ENCODE measurements at places on chromosomes 7 and 10.

DNA sequence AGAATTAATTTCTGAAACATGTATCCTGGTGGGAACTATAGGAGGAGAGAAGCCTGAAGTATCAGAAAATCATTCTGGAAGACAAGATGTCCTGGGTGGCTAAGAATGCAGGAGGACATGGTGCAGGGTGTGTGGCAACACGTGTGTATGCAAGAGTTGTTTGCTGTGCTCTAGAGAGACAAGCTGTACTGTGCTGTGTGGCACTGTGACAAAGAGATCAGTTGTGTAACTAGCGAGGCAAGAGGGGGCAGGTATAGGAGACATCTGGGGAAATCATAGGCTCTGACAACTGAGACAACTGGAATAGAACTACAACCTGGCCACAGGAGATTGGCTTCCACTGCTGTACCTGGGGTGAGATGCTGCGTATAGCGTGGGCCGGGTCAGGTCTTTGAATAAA lies 9.3 kb downstream of the ITGA8 start:
- H3K36me3 ChIP-seq, result no peaks in the 10 kb centered on the region
- H3K4me3 ChIP-seq, result no peak overlapping the region
- no peaks in the 10 kb centered on the region for H3K4me1 ChIP-seq
- DNase-seq, result no peak
- H3K27me3 ChIP-seq, result no peaks in the 10 kb centered on the region

- H3K27me3 ChIP-seq, result peaks cover 58% of the 10 kb centered on the region
- peak overlapping the region; percentile 24 for H3K4me3 ChIP-seq
- no peaks in the 10 kb centered on the region for H3K36me3 ChIP-seq
- peaks cover 2% of the 10 kb centered on the region for H3K4me1 ChIP-seq
- no peak overlapping the region for H3K27ac ChIP-seq
Measured at GRCh38 chr7:49775949-49776443, 2.6 kb downstream of the VWC2 start.

- no peaks in the 10 kb centered on the region for H3K36me3 ChIP-seq
- H3K27ac ChIP-seq, result no peak overlapping the region
- no peak overlapping the region for H3K4me3 ChIP-seq
- H3K4me1 ChIP-seq, result no peaks in the 10 kb centered on the region
Measured at GRCh38 chr10:117189557-117189956, 7.7 kb upstream of the KCNK18 start.

DNA sequence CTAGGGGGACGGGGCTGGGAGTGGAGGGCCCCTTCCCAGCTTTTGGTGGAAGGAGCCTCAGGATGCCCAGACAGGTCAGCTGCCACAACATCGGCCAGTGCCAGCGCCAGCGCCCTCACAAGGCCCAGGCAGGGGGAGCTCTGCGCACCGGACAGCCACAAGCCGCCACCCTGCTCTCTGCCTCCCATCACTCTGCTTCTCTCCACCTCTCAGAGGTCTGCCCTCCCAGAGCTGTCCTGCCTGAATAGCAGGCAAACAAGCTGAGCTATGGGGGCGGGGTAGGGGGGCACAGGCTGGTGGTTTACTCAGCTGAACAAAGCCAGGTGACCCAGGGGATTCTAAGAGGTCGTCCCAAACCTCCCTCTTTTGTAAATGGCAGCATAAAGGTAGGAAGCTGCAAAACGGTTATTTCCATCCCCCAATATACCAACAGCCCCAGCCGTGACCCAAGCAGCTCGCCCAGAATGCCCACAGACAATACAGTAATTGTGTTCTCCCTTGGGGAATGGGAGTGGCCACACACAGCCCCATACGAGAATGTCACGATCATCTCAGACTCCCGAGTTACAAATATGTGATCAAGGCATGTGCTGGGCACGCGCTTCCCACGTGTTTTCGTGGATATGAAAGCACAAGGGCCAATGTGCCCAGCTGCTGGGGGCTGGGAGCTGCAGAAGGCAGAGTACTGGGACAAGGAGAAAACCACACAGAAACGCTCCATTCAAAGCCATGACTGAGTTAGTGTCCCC lies 19.7 kb downstream of the FAM53B start:
- H3K4me3 ChIP-seq, result no peak overlapping the region
- peak; percentile 86 for DNase-seq
- H3K36me3 ChIP-seq, result peaks cover 22% of the 10 kb centered on the region
- H3K27me3 ChIP-seq, result no peaks in the 10 kb centered on the region
- H3K4me1 ChIP-seq, result peaks cover 78% of the 10 kb centered on the region

- H3K4me1 ChIP-seq, result no peaks in the 10 kb centered on the region
- no peak overlapping the region for H3K27ac ChIP-seq
- H3K4me3 ChIP-seq, result no peak overlapping the region
- DNase-seq, result no peak
Measured at GRCh38 chr10:27104919-27105318, 4.6 kb upstream of the ANKRD26 start.

DNA sequence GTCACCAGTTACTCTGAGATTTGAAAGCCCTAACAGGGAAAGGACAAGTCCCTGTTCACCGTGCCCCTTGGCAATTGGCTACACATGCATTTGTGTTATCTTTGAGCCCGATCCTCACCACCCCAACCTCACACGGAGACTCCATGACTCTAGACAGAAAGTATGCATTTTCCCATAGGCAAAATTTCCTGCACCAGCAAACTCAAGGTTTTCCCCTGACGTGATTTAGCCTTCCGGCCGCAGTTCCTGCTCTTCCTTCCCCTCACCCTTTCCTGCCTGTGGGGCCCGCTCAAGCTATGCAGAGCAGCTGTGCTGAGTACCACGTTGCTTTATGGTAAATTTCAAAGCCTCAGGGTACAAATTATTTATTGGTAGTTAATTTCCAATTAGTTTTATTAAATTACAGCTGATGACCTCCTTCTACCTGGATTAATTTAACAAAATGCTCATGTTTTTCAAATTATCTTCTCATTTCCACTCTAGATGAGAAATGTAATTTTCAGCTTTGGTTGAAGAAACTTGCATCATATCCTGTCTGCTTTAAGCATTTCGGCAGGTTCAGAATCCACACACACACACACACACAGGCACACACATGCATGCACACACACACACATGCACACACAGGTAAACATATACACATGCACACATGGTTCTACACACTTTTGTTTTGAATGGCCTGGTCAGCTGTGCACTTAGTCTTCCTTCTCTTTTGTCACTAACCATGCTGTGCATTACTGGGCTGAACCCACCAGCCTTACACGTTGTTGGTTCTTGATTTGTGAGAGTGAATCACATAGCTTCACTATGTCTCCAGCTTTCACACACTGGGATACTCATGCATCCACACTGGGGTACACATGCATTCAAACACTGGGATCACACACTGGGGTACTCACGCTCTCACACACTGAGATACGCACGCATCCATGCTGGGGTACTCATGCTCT lies 283.1 kb upstream of the PITRM1 start:
- H3K27ac ChIP-seq, result no peak overlapping the region
- H3K4me1 ChIP-seq, result no peaks in the 10 kb centered on the region
- H3K27me3 ChIP-seq, result no peaks in the 10 kb centered on the region
- H3K36me3 ChIP-seq, result no peaks in the 10 kb centered on the region

DNA sequence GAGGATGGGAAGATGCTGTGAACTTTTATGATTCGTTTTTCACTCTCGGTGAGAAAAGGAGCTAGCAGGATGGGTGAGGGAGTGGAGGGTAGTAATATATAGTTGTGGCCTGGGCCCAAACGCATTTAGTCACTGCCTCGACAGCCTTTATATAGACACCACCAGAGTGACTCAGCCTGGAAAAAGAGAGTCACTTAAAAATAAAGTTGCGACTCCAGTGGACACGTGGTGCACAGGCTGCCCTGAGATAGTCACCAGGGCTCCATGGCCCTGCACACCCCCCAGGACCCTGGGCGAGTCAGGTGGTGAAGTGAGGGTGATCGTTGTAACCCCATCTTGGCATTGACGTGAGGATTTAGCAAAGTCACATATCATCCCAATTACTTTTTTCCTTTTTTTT lies 106.7 kb downstream of the CUX1 start:
- no peak overlapping the region for H3K27ac ChIP-seq
- H3K27me3 ChIP-seq, result no peaks in the 10 kb centered on the region
- H3K4me3 ChIP-seq, result no peak overlapping the region
- H3K36me3 ChIP-seq, result peaks cover 25% of the 10 kb centered on the region
- DNase-seq, result no peak

- DNase-seq, result no peak
- H3K36me3 ChIP-seq, result no peaks in the 10 kb centered on the region
- H3K4me3 ChIP-seq, result no peak overlapping the region
- H3K27me3 ChIP-seq, result no peaks in the 10 kb centered on the region
Measured at GRCh38 chr10:27345455-27345920, 104.9 kb upstream of the ACBD5 start.

- no peaks in the 10 kb centered on the region for H3K27me3 ChIP-seq
- no peaks in the 10 kb centered on the region for H3K36me3 ChIP-seq
- H3K4me3 ChIP-seq, result no peak overlapping the region
- DNase-seq, result no peak
- no peaks in the 10 kb centered on the region for H3K4me1 ChIP-seq
- no peak overlapping the region for H3K27ac ChIP-seq
Measured at GRCh38 chr10:8975535-8975934, 921.0 kb downstream of the GATA3 start.

DNA sequence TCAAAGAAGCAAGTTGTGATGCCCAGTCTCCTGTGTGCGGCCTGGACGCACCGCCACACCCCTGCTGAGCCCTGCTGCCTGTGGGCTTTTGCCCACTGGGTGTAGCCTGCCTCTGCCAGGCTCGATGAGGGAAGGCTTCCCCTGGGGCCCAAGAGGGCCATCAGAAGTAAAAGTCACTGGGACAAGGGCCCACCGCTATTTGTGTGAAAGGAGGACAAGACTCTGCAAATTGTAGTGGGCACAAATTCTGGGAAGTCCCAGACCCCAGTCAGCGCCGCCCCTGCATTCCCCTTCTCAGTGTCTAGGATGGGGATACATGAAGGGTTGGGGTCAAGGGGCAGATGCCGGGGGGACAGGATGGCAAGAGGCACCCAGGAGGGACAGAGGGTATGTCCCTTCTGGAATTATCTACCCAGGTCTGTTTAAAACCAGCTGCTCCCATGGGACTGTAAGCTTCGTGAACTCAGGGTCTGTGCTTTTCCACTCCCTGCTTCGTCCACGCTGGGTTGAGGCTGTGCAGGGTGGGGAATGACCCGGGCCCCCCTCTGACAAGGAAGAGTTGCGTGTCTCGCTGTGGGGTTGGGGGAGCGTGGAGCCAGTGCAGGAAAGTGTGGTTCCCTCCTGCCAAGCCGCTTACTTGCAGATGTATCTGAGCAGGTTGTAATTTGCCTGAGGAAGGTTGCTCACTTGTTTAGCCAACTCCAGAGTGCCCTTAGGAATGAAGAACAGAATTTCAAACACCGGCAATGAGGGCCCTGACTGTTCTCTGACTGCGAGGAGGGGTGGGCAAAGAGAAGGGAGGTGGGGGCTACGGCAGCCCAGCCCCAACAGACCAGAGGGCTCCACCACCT lies 147.2 kb downstream of the MAPK8 start:
- DNase-seq, result no peak
- no peaks in the 10 kb centered on the region for H3K27me3 ChIP-seq
- H3K4me3 ChIP-seq, result no peak overlapping the region
- no peaks in the 10 kb centered on the region for H3K36me3 ChIP-seq

DNA sequence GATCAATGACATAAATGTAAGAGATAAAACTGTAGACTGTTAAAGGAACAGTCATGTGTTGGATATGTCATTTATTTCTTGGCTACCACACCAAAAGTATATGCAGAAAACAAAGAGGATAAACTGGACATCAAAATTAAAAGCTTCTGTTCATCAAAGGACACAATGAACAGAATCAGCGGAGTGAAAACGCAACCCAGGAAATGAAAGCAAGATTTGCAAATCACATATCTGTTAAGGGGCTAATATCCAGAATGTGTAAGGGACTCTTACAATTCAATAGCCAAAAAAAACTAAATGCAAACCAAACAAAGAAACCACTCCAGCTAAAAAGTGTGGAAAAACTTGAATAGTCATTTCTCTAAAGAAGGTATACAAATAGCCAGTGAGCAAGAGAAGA lies 164.3 kb downstream of the ZMYND11 start:
- peaks cover 18% of the 10 kb centered on the region for H3K36me3 ChIP-seq
- no peaks in the 10 kb centered on the region for H3K4me1 ChIP-seq
- no peak overlapping the region for H3K27ac ChIP-seq
- DNase-seq, result no peak

All from large intestine (tissue), 12 donors.